Natural killer cell treated with Interleukin-12 subunit alpha and Interleukin-12 subunit beta and Interleukin-15 and Interleukin-18, amount 100 ng/mL, for 72 hours (primary cell): ENCODE measurements at places on chromosomes 6 and 20.

DNA sequence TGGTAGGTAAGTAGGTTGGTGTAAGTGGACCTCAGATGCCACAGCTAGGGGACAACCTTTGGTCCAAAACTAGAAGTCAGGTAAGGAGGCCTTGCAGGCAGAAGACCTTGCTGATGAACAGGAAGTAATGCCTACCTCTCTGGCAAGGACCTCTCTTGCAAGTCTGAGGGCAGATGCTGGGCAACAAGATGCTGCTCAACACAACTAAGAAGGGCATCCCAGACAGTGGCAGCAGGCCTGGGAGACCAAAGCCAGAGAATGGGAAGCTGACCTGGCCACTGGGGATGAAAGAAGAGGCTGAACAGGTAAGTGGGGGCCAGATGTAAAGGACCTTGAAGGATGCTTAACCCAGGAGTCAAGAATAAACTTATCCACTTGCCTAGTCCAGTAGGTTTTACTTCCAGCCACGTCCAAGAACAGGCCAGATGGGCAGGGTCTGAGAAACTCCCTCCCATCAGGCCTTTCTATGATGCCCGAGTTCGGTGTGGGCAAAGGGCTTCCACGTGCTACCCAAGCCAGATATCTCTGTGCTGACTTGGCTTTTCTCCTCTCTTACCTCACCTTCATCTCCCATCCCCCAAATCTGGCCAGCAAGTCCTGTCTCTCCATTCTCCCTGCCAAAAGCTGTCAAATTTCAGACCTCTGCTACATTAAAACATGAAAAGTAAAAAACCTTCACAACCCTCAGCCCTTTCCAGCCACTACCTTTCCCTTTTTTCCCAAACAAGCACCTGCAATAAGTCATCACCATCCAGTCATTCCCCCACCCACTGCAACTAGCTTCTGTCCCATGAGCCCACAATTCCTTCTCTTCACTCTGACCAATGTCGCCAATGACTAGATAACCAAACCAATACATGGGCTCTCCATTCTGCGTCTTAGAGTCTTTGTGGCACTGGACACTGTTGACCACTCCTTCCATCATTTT, 11.5 kb upstream of the PLCG1 start:
- DNase-seq: no peak

- DNase-seq: no peak
Measured at GRCh38 chr6:7202950-7203349, 95.2 kb downstream of the RREB1 start.

GRCh38 chr20:45672765-45673164, 2.7 kb upstream of the WFDC11 start:
- no peak for DNase-seq

DNA sequence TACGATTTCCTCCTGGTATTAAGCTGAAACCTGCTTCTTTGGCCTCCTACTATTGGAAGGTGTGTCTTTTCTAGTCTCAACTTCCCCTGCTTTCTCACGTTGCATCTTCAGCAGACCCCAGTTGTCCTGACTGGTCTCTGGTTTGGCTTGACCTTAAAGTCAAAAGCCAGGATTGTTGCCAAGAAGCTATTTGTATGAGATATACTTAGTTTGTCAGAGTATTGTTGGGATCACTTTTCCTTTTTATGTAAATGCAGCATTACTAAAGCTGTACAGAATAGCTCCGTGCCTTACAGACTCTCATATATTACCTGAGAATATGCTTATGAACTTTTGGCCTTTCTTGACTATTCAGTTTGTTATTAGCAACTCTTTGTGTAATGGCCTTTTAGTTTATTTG, 61.1 kb downstream of the TSPYL4 start:
- DNase-seq: no peak

GRCh38 chr20:37358366-37359150, 12.6 kb downstream of the SRC start:
- DNase-seq: peak; percentile 16

DNA sequence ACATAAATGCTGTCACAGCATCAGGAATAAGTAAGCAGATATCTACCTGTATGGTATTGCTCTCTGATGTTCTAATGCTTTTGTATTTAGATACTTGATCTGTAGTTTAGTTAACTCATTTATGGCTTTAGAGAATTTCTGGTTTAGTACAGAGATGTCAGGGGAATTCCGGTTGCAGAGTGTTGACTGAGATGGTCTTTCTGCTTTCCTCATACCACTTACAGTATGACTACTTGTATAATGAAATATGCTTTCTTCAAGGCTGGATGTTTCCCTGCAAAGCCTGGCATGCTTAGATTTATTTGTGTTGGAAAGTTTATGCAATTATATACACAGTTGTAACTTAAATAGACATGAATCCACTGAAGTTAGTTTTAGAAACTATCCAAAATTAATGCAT, 278.4 kb downstream of the CDH26 start:
- DNase-seq: no peak

DNA sequence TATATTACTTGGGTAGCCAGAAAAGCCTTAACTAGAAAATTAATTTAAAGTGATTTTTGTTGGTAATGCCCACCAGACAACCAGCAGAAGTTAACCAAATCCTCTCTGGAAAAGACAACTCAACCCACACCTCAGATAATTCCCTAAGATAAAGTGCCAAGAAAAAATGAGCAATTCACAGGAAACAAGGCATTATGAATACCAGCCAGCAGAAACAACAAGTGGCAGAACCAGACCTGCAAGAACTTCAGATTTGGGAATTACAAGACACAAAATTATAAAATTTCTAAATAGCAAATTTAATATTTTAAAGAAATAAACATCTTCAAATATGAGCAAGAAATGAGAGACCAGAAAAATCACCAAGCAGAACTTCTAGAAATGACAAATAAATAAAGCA, 80.0 kb upstream of the MRPS10 start:
- DNase-seq: no peak

DNA sequence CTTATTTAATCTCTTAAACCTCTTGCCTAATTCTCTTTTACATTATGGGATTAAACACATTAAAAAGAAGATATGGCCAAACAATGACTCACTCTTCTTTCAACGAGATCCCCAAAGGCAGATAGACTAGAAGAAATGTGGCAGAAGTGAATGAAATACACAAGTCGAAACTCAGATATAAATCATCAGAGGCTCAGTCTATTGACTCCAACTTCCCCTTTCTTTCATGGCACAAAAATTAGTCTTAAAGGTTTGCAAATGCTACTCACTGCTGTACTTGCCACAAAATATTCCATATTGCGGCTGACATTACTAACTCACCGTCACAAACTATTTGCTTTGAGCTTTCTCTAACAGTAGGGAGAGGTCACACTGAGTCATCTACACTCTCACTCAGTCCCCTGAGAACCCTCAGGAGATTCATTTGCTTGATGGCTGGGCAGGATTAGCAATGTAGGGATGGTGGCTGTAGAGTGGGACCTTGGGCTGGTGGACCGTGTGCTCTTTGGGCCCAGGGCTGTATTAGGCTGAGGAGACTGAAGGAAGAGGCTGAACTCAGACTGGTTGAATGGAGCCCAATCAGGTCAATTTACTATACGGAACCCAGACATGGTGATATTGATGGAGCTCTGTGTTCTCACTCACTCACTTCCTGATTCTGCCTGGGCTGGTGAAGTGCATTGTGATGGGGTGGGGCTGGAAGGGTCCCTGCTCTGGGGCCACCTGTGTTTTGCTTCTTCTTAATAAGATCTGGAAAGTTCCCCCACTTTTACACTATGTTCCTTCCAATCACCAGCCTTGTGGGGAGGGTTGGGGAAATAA, 42.8 kb upstream of the UBR2 start:
- DNase-seq: no peak

- no peak for DNase-seq
Measured at GRCh38 chr6:105791583-105792318, 294.4 kb upstream of the PRDM1 start.
